Stimulated activated CD8-positive, alpha-beta memory T cell treated with anti-CD3 and anti-CD28 coated beads, Interleukin-7, amount 100 ng/mL, for 1 hour (primary cell): ENCODE measurements at places on chromosomes 2 and 18.

DNA sequence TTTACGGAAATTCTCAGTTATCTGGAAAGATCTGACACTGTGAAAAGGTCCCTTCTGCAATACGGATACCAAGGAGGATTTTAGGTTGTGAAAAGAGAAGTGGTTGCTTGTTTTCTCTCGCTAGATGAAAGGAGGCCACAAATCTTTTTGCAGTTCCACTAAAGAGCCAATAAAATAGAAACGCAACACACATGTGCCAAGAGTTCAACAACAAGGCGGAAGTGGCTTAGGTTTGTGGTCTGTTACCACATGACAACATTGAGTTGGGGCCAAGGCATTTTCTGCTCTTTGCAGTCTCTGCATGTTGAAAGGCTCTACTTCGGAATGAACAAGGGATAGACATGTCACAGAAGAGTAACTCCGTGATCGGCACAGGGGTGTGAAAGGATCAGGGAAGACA lies 115.7 kb upstream of the OSR1 start:
- DNase-seq = no peak

DNA sequence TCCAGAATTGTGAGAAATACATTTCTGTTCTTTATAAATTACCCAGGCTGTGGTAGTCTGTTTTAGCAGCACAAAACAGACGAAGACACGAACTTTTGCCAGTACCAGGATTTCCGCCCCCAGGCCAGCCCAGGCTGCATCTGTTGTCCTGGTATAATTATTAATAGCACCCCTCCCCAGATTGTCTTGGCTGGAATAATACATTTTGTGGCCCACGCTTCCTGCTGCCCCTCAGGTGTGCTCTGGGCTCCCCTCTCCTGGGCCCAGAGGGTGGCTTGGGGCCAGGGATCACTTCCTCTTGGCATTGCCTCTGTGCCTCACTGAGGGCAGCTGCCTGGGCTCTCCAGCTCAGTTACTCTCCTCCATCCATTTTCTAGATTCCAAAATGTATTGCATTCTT lies 102.1 kb upstream of the HS6ST1 start:
- DNase-seq = no peak

DNA sequence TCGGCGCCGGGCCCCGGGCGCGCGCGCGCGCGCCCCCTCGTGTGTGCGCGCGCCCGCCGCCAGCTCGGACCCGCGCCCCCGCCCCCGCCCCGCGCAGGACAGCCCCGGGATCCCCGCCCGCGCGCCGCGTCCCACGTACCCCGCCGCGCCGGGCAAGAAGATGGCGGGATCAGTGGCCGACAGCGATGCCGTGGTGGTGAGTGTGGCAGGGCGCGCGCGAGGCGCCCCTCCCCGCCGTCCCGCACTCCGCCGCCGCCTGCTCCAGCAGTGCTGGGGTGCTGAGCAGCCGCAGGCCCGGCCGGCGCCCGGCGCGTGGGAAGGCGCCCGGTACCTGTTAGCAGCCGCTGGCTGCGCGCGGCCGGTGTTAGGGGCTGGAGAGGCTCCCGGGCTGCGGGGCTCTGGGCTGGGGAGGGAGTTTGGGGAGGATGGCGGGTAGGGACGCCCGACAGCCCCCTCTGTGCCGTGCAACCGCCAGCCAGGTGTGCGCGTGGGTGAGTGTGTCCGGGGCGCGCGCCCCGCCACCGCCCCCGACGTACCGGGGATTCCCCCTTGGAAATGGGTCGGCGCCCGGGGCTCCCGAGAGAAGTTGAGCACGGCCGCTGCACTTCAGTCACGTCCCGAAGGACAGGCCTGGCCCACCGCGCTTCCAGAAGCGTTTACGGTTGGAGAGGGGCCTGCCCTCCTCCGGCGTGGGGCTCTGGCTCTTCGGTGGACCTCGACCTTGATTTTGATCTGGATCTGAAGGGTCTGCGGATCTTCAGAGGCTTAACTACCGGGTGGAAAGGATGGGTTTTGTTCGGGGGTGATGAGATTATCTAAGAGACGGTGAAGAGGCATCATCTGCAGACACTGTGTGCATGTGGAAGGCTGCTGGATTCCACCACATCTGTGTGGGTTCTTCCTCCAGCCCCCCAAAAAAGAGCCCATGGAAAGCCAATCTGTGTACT lies 697 bp downstream of the LGALSL start:
- DNase-seq = no peak

DNA sequence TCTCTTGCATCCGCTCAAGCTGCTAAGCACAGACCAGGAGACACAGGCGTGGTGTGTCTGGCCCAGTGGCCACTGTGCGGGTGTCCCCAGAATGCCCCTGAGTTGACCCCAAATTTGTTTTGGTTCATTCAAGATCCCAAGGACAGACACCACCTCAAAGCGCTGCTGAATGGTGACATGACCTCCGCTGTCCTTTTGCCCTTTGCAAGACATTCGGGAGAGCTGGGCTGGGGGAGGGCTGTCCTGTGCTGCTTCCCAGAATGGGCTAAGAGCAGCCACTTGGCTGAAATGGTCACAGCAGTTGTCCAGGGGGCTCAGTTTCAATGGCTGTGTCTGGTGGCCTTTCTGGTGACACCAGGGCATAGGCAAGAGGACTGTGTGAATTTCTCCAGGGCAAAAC lies 84.1 kb downstream of the SMIM21 start:
- DNase-seq = no peak

DNA sequence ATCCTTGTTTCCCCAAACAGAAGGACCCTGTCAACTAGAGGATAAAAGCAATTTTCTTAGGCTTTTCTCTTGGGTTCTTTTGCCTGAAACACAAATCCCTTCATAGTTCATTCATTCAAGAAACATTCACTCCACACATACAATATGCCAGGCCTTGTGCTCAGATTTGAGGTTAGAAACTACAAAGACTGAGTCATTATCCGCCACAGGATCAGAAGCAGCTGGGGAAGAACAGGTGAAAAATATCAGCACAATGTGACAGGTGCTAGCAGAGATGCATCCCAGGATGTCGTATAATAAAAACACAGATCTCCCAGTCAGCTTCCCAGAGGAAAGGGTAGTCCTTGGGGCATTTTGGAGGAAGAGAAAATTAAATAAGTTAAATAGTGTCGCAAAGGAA lies 172.4 kb downstream of the LRATD1 start:
- DNase-seq = no peak

DNA sequence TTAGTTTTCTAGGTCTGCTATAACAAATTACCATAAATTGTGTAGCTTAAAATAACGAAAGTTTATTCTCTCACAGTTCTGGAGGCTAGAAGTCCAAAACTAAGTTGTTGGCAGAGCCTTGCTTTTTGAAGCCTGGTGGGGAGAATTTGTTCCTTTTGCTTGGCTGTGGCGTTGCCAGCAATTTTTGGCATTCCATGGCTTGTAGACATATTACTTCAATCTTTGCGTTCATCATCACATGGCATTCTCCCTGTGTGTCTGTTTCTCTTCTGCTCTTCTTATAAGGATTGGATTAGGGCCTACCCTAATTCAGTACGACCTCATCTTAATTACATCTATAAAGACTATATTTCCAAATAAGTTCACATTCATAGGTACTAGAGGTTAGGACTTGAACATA lies 217.7 kb downstream of the MBD5 start:
- no peak for DNase-seq

GRCh38 chr2:30436859-30437435 lies 10.1 kb upstream of the LCLAT1 start:
- no peak for DNase-seq

DNA sequence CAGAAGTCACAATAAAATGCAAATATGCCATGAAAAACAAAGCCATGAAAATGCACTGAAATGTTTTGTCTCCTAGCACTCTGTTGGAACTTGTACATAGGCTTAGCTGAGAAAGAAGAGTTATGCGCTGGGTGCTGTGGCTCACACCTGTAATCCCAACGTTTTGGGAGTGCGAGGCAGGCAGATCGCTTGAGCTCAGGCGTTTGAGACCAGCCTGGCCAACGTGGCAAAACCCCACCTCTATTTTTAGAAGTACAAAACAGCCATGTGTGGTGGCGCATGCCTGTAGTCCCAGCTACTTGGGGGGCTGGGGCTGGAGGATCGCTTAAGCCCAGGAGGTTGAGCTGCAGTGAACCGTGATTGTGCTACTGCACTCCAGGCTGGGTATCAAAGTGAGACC lies 39.9 kb downstream of the IRS1 start:
- DNase-seq = no peak

- no peak for DNase-seq
Observed at GRCh38 chr2:98552499-98553179, 55.7 kb downstream of the COA5 start.

- DNase-seq = no peak
Observed at GRCh38 chr18:55452123-55452611, 135.8 kb downstream of the TCF4 start.

- DNase-seq = no peak
Observed at GRCh38 chr2:24721470-24721869, 71.7 kb downstream of the PTRHD1 start.

- DNase-seq = no peak
Observed at GRCh38 chr2:205778356-205778755, 96.1 kb downstream of the NRP2 start.

- DNase-seq = no peak
Observed at GRCh38 chr2:207394812-207395534, 134.8 kb upstream of the CREB1 start.

DNA sequence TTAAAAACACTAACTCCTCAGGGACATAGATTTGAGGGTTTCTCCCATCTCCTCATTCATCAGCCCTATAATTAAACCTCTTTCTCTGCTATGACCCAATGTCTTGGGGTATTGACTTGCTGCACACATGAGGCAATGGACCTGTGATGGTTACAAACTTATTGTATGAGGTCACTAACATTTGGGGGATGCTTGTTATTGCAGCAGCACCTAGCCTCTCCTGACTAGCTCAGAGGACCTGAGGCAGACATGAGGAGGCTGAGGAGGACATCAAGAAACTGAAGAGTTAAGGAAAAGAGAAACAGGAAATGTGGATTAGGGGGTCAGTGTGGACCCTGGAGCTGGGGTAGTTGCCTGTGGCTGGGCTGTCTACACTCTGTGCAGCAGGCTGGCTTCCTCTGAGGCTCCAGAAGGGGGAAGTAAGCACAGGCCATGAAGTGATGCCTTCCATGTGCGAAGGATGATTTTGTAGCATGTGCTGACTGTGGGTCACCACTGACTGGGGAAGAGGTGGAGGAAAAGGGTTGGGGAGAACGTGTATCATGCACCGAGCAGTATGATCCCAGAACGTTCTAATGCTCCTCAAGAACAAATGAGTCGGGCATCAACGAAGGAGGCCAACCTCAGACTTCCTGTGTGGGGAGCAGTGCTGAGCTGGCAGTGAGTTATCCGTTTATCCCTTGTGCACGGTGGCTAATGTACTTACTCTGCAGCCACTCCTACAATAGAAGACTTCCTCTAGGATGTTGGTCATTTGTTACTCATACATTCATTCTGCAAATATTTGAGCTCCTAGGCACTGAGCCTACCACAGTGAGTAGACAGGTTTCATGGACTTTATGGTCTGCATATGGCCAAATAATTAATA lies 42.1 kb upstream of the RFX8 start:
- no peak for DNase-seq

GRCh38 chr2:178152977-178153376 lies 40.7 kb downstream of the RBM45 start:
- DNase-seq = no peak

DNA sequence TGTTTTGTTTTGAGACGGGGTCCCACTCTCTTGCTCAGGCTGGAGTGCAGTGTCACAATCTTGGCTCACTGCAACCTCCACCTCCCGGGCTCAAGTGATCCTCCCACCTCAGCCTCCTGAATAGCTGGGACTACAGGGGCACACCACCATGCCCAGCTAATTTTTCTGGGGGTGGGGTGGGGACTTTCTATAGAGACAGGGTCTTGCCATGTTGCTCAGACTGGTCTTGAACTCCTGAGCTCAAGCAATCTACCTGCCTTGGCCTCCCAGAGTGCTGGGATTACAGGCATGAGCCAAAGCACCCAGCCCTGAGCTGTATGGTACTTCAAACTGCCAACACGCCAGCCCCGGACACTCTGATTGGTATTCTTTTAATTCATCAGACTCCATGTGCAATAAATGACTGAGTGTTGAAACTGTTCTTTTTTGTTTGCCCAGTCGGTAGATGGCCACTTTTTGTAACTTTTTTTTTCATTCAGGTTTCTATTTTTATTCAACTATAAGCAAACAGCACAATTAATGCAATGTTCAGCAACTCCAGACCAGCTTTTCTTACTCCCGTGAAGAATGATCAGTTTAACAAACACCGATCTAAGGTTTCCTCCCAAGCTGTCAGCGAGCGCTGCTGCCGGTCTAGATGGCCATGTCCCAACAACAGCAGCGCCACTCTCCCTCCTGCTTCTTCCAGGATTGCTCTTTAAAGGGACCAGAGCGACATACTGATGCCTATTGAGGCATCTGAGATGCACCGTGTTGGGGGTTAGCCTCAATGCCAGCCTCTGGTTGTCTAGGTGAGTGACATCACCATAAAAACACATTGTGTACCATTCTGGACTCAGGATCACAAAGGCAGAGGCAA lies 12.5 kb upstream of the TGOLN2 start:
- DNase-seq = no peak

- DNase-seq = no peak
Observed at GRCh38 chr2:159616286-159616701, at the start of gene BAZ2B. TSS of gene BAZ2B (minus strand) at chr2:159616548. CDS start at chr2:159478719, 137,829 bp downstream.

DNA sequence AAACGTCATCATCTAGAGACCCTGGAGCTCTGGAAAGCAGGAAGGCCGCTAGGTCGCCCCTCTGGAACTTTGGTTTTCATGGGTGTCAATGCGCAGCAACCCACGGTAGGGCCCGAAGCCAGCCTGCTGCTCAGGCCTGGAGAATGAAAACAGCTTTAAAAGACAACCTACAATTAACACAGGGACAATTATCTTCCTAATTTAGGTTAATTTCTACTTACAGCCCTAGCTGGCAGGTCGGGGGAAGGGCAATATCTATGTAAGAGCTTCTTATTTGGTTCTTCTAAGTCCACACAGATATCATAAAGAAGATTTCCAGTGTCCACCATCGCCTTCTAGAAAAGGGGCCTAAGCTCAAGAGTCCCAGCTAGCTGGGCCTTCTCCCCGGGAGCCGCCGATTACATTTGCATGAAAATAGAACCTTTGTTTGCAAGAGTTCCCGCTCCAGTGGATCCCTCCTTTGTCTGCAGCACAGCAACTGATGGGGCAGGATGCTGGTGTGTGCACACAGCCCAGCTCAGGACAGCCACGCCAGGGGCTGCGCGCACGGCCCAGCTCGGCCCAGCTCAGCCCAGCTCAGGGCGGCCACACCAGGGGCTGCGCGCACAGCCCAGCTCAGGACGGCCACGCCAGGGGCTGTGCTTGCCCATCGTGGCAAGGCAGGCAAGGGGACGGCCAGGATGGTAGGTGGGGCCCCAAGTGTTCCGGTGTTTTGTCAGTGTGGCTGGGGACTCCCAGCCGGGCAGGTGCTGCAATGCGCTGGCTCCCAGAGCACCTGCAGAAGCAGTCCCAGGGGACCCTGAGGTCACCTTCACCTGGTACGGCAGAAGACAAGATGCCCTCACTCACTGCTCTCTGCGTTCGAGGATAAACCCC lies 109.1 kb downstream of the HDAC4 start:
- DNase-seq = no peak

GRCh38 chr2:45781464-45781811 lies 130.0 kb downstream of the PRKCE start:
- DNase-seq = no peak

GRCh38 chr2:203846490-203847105 lies 21.0 kb upstream of the CTLA4 start:
- no peak for DNase-seq
